Stimulated activated CD4-positive, alpha-beta T cell treated with anti-CD3 and anti-CD28 coated beads, Interleukin-15, amount 100 ng/mL, for 48 hours (primary cell): ENCODE measurements at places on chromosomes 7 and 10.

DNA sequence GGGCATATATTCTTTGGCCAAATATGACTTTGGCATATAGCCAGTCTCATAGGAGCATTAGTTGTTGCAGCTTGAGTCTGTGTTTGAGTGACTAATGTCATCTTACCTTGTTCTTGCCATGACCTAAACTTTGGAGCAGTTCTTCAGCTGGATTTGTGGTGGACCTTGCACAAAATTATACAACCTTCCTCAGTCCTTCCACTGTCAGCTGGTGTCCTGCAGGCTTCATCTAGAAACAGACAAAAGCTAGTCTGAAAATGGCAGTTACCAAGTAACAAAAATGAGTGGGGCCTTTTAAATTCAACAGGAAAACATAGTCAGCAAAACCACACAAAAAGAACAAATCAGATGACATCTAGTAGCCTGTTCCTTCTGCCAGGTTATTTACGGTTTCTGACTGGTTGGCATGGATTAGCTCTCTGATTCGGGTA is 59.5 kb upstream of the HECTD2 start:
- no peak for DNase-seq

- no peak for DNase-seq
Observed at GRCh38 chr10:17872191-17873091, 63.3 kb downstream of the MRC1 start.

GRCh38 chr7:50508471-50508943 is 56.7 kb downstream of the DDC start:
- DNase-seq: no peak

DNA sequence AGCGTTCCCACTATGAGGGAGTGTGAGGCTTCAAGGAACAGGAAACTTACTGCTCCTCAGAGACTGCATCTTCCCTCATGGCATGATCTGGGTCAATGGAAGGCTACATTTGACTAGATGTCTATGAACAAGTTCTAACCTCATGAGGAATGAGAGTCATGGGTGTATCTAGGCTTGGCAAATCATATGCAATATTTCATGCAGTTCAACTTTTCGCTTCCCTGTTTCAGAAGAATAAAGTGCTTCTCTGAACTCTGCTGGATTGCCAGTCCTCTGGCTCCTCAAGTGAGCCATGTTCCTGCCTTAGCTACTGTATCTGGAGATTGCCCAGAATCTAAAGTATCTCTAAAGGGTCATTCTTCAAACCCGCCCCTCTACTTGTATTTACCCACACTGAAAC is 54.3 kb upstream of the SEMA3A start:
- no peak for DNase-seq

DNA sequence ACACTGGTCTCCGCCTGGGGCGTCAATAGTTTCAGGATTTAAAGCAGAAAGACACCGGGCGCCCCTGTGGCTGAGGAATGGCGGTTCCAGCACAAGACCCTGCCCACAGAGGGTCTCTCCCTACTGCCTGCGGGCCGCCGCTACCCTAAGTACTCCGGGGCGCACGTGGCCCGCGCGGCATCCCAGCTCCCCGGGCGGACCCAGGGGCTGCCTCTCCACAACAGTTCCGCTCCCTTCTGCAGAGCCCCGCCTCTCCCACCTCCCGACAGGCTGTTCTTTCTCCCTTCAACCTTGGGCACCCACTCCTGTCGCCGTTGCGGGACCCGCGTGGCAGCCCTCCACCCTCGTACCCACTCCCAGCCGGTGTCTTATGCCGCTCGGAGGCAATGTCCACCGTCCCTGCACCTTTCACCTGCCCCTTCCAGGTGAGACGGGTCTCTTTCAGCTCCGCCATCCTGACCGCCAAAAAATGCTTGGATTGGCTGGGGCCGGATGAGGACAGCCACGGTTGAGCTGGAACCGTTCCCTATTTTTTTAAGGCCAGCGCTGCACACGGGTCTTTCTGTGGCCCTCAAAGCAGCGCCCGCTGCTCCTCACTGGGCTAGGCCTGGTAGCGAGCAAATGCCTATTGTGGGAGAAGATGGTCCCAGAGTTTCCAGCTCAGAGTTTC is 1.6 kb upstream of the NKX2-3 start:
- DNase-seq: no peak

GRCh38 chr10:133067149-133068105 is 20.3 kb upstream of the ADGRA1 start:
- no peak for DNase-seq

GRCh38 chr10:43078986-43079273 is 2.1 kb downstream of the RET start:
- no peak for DNase-seq

DNA sequence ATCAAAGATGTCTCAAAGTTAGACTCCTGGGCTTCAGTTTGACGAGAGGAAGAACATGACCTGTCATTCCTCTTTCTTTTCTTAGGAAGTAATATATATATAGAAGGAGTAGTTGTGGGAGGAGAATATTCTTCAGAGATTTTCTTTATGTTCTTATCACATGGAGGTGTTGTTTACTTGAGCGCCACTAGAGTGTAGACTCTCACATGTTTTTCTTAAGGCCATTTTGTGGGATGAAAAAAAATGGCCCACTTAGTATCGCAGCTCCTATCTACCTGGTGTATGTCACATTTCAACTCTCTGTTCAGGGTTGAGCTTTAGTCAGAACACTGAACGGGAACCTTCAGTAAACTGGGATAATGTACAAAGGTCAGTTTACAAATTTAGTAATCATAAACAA is 645.2 kb downstream of the PHTF2 start:
- DNase-seq: no peak

DNA sequence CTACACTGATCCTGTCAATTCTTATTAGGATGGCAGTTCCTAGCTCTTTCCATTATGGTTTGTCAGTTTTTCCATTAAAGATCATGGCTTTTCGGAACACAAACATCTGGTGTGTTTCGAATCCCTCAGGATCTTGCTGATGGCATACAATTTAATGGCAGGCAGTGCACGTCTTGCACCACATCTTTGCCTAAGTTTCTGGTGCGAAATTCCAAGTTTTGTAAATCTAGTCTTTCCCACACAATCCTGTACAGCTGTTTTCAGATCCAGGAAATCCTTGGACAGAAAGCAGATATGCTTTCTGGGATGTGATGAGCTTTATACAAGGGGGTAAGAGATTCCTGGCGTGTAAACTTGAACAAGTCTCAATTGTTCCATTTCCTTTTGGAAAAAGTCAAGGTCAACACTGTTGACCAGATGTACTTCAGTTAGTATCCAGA is 224.3 kb upstream of the PHYHIPL start:
- DNase-seq: no peak

DNA sequence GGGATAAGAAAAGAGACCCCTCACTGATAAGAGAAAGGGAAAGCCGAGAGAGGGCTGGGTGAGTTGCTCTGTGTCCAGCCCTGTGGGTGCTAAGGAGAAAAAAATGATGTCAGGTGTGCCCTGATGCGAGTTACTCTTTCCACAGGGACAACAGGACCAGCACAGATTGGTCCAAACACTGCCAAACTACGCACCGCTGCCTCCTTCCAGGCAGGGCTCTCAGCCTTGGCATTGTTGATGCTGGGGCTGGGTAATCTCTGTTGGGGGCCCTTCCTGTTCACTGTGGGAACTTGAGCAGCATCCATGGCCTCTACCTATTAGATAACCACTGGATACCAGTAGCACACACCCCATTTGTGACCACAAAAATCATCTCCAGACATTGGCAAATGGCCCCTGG is 10.3 kb upstream of the ATP6V0E2 start:
- no peak for DNase-seq

GRCh38 chr10:74206746-74207145 is 55.7 kb downstream of the ADK start:
- DNase-seq: no peak

DNA sequence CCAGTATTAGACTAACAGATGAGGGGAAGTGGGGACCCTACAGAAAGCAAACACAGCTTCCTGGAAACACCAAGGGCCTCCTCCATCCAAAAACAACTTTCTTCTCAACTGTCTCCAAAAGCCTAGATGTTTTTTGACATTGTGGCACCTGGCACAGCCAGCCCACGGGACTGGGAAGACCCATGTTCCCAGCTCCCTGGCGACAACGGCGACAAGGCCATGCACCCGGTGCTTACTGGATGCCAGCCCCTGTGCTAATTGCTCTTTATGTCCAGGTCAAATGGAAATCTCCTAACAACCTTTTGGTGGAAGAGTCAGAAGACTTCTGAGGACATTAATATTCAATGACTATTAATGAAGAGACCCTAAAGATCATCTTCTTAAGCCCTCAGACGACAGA is 7.1 kb downstream of the FGFR2 start:
- no peak for DNase-seq

GRCh38 chr10:27959093-27959715 is 39.7 kb downstream of the ODAD2 start:
- no peak for DNase-seq

DNA sequence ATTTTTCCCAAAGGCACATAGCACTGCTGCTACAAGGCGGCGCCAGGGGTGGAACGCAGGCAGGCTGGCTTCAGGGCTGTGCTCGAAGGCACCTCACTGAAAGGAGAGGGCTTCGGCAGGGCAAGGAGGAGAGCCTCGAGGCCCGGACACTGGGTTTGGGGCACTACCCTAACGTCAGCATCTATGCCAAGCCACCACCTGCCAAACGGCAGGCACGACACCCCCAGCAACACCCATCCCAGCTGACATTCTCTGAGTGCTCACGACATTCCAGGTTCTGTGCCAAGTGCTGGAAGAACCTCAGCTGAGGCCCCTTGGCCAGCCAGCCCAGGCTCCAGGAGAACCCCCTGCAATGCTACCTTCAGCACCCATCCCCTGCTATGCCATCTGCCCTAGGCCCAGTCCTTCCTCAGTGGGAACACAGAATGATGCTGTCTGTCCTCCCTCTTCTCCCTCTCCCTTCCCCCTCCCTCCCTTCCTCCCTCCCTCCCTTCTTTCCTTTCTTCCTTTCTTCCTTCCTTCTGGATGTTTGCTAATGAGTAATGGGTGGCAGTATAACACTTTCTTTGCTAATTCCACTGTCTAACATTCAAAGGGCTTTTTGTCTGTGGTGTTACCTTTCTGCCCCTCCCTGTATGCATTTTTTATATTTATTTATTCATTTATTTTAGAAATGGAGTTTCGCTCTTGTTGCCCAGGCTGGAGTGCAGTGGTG is 24.3 kb downstream of the ZCCHC24 start:
- no peak for DNase-seq

- no peak for DNase-seq
Observed at GRCh38 chr7:48004032-48004431, 24.6 kb upstream of the HUS1 start.

DNA sequence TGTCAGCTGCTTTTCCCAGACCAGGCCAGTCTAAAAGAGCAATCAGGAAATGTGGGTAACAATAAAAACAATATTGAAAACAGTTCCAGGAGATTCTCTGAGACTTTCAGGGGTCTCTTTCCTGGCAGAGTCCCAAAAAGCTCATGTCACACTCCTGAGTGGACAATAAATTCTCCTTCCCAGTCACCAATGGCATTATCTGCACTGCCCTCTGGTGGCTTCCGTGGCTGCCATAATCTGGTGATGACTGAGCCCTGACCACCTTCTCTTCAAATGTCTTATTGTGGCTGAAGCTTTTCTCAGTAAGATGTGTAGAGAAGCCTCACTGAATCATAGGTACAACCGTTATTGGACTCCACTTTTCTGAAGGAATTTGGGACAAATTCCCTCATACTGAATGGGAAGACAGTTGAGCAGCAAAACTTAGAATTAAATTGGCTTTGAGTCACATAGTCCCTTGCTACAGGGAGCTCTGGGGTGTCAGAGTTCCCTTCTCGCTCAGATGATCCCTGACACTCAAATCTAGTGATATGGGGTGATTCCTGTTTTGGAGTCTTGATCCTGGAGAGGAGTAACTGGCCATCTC is 24.4 kb upstream of the ASAH2 start:
- DNase-seq: no peak

GRCh38 chr10:115141254-115141653 is 48.1 kb downstream of the ATRNL1 start:
- DNase-seq: no peak

DNA sequence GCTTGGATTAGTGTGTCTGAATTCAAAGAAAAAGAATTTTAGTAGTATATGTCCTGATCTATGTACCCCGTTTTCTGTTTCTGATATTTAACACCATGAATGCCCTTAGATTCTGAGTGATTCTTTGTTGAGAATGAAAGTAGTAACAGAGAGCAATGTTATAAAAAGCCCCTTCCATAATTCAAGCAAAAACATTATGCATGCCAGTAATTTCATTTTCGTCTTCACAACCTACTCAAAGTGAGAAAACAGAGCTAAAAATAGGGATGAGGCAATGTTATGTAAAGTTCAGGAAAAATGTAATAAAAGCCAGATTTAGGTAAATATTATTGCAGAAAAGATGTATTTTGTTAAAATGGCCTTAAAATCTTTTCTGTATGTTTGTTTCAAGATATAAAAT is 28.1 kb downstream of the PTPRZ1 start:
- no peak for DNase-seq

DNA sequence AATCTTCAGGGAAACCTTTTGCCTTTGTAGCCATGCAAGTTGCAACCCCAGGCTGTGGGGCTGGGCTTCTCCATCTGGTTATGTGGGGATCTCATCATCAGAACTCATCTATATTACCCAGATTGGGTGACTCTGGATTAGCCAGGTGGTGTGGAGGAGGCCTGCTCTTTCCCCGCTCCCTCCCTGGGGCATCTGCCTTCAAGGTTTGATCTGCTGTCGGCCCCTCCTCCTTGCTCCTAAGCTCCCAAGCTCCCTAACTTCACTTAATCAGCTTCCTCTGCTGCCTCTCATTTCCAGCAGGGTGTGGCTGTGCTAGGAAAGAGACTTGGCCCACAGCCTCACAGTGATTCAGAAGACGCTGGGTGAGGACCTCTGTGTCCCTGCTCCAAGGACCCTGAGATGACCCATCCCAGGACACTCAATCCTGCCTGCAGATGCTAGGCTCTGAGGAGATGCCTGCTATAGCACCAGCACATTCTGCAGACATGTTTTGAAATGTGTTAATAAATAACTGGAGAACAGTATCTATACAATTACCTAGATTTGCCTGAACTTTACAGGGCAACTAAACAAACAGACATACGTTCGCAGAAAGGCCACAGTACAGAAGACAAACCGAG is 392.1 kb upstream of the PODXL start:
- DNase-seq: no peak

GRCh38 chr10:90396721-90397120 is 461.1 kb downstream of the HTR7 start:
- no peak for DNase-seq

DNA sequence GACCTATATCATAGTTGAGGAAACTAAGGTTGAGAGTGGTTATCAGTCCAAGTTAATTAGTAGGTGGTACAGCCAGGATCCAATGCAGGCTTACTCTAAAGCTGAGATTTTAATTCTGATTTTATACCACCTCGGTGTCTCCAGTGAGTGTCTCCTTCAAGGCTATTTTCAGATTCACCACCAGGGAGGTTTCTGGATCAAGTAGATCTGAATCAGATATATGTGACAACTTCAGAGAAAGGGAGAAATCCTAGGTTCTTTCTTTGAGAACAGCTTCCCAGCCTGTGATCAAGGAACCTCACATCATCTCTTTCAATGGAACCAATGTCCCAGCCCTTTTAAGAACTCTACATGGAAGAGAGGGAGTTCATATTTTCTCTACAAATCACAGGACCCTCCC is 429.2 kb downstream of the SORCS3 start:
- no peak for DNase-seq
